ENCODE measurements at places on chromosomes 7 and 10.

DNA sequence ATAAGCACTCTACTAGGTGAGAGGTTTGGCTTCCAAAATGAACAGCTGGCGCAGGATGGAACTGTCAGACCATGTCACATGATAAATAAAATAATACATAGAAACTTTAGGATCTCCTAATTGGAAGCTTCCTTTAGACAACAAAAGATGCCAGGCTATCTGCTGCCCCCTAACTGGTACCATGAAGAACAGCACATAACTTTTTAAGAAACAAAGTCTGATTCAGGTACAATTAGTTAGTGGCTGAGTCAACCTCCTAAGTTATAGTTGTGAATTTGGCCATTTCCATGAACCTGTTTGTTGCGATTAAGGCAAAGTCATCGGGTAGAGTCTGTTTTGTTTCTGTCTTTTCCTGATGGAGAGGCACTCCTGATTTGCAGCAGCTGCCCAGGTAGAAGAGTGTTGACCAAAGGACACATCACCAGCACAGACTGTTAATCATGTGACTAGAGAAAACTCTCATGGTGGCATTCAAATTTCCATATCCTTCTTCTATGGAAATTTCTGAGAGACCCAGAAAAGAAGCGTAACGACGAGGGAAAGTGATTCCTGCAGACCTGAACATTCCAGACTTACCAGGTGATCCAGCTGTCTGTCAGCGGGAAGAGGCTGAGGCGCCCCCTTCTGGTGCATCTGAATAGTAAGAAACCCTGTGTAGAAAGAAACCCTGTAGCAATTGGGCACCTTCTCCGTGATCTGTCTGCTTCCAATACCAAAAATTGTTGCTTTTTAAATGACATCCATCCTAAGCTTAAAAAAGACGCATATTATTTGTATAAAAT is 8.6 kb upstream of the INHBA start:
- no peak for DNase-seq

DNA sequence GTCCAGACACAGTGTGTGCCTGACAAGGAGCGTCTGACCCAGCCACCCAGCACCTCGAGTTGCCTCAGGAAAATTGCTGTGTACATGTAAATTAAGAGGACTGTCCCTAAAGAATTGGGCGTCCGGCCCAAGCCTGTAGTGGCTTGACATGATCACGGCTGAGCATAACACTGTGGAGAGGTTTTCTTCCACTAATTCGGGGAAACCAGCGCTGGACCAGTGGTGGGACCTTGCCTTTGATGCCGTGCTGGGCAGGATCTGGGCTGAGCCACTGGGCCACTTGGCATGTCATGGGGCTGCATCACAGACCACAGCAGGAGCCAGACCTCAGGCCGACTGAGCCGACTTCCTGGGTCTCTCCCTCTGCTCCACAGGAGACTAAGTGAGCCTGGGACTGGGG is 282.5 kb downstream of the GLRX3 start:
- no peak for DNase-seq

DNA sequence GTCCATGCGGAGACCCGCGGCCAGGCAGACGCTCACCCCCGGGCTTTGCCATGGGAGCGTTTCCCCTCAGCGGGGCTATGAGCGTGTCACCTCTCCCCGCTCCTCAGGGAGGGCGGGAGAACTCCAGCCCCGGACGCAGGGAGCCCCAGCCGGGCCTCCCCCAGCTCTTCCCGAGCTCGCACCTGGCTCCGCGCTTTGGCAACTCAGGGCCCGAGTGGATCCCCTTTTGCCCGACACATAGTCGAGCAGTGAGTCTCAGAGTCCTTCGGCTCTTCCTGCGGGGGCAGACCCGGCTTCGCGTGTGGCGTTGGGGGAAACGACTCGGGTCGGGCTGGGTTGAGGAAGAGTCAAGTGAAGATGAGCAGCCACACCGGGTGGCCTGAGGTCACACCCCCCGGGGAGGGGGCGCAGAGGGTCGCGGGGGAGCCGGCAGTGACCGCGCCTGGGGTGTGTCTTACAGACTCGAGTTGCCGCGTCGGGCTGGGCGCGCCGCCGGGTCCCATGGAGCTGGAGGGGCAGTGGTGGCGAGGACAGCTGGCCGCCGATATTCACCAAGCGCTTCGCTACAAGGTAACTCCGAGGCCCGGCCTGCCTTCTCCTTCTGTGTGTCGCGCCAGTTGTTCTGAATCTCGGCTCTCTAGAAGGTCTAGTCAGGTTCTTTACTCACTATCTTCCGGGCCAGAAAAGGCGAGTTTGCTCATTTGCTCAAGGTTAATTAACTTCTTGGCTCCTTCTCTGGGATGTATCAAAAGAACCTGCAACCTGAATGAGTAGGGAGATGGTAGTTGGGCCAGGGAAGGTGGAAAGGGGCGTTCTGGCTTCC is 721 bp downstream of the CCNJ start:
- no peak for DNase-seq

DNA sequence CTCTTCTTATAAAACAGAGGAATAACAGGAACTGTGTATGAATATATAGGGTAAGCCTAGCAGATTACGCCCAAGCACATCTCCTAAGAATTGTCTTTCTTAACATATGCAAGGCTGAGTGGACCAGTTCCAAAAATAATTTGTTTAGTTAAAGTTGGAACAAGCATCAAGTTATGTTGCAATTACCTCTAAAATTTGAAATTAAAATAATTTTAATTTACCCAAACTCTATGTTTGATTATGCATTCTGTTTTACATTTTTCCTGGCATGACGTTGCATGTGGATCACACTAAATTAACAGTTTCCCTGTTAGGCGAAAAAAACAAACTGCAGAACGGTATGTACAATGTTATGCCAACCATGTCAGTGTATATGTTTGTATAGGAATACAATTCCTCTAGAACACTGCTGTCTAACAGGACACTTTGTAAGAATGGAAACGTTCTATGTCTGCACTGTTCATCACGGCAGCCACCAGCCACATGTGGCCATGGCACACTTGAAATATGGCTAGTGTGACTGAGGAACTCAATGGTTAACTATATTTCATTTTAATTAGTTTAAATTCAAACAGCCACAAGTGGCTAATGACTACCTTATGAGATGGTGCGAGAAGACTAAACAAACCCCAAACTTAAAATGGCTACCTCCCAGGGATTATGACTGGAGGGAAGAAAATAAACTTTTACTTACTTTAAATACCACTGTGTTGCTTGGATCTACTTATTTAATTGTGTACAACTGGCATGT is 281.1 kb upstream of the KLF14 start:
- no peak for DNase-seq

DNA sequence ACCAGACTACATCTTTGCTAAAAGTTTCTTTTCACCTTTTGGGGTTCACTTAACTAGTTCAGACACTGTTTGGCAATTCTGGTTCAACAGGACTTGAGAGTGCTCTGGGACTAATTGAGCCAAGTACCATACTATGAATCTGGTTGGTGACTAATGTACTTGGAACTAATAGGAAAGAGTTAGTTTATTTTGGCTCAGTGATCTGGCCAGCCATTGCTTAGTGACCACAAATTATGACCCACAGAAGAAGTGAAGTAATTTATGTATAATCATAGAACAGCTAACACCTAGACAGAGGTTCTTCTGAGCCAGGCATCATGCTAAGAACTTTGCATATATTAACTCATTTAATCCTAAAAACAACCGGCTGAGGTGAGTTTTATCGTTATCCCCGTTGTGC is 126.5 kb upstream of the JCAD start:
- DNase-seq = peak; percentile 80

DNA sequence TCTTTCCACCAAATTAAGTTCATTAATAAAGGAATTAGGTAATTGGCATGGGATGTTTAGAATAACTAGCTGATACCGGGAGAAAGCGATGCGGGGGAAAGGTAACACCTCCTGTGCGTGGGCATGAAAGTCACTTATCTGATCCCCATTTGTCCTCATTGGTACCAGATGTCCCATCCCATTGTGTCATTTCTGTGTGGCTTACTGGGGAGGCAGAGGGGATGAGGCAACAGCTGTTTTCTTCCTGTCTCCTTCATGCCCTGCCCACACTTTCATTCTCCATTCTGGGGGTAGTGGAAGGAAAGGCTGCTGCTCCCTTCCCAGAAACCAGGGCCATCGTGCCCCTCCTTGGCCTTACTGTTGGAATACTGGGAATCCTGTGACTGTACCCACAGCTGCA is 27.1 kb downstream of the EEPD1 start:
- no peak for DNase-seq

DNA sequence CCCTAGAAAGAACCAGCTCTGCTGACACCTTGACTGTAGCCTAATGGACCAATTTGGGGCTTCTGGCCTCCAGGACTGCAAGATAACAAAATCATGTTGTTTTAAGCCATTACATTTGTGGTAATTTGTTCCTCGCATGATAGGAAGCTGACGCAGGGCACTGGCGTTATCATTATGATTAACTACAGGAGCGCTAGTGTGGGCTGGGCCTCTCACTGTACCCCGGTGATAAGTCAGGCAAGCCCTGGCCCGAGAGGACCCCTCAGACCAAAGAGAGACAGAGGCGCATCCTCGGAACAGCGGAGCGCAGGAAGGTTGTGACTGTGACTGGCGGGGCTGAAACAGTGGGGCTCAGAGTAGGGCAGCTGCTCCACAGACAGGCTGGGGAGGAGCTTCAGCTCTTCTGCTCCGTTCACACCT is 150.3 kb upstream of the CHST15 start:
- no peak for DNase-seq

- no peak for DNase-seq
These were observed 546.7 kb upstream of the LRRN3 start for GRCh38 chr7:110544194-110544593.

GRCh38 chr7:66630531-66630930 is 1.9 kb downstream of the KCTD7 start:
- no peak for DNase-seq

DNA sequence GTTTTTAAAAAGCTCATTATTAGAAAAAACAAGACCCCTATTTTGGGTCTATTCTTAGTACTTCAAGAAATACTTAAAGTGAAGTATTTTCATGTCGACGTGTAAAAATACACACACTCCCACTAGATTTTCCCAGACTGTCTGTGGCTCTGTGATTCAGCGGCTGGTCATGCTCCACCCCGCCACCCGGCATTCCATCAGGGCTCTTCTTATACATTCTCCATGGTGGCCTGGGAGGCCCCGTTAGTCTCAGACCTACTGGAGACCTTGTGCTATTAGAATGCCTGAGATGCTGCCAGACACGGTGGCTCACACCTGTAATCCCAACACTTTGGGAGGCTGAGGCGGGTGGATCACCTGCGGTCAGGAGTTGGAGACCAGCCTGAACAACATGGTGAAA is 13.1 kb downstream of the TECPR1 start:
- no peak for DNase-seq

DNA sequence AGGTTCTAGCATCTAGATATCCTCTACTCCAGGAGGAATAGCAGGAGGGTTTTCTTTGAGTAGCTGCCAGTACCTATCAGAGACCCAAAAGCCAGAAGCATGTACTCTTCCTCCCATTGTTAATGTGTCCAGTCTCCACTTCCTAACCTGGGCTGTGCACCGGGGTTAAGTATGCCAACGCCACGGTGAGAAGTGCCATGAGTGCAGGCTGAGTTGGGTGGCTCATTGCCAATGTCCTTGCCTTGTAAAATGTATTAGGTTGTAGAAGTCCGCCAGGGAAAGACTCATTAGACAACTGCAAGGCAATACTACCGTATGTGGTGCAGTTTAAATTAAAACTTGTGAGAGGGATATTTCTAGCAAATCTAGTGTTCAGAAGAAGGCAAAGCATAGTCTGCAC is 55.0 kb upstream of the PRR15 start:
- no peak for DNase-seq

GRCh38 chr10:3261921-3262320 is 89.3 kb upstream of the PITRM1 start:
- DNase-seq = no peak

DNA sequence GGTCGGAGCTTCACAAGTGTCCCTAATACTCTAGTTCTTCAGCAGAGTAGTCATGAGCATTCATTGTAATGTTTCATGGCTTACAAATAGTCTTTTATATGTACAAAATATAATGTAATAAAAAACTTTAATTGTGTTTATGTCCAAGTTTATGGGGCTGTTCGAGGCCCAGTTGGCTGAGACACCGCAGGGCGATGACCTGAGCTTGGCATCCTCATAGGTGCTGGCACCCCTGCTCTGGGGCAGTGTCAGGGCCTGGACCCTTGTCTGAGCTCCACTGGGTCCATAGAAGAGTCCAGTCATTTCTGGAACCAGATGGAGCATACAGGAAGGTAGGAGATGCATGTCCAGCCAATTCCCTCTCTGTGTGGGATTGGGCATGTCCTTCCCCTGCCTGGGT is 12.9 kb upstream of the ZMIZ1 start:
- DNase-seq = no peak

DNA sequence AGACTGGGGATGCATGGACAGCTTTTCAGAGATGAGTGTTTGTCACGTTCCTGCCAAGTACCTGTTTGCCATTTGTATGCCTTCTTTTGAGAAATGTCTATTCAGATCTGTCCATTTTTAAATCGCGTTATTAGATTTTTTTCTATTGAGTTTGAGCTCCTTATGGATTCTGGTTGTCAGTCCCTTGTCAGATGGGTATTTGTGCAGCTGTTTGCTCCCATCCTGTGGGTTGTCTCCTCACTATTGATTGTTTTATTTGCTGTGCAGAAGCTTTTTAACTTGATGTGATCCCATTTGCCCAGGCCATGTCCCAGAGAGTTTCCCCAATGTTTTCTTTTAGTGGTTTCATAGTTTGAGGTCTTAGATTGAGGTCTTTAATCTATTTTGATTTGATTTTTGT is 5.5 kb upstream of the PRKAR1B start:
- no peak for DNase-seq

DNA sequence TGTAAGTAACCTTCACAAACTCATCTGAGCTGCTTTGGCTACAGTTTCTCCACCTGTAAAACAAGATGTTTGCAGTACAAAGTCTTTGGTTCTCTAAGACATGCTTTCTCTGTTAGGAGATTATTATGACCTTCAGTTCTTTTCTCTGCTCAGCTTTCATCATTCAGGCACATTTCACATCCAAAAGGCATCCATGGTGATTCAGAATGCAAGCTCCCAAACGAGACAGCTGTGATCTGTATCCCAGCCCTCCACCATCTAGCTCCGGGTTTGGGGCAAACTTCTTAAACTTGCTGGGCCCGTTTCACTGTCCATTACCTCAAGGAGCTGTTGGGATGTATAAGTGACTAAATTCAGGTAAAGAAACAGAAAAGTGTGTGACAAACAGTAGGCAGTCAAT is 95.8 kb upstream of the COL1A2 start:
- peak; percentile 45 for DNase-seq

GRCh38 chr10:13942035-13942434 is 355.3 kb downstream of the PRPF18 start:
- DNase-seq = no peak

GRCh38 chr10:19651549-19651948 is 164.7 kb upstream of the PLXDC2 start:
- DNase-seq = peak; percentile 88

DNA sequence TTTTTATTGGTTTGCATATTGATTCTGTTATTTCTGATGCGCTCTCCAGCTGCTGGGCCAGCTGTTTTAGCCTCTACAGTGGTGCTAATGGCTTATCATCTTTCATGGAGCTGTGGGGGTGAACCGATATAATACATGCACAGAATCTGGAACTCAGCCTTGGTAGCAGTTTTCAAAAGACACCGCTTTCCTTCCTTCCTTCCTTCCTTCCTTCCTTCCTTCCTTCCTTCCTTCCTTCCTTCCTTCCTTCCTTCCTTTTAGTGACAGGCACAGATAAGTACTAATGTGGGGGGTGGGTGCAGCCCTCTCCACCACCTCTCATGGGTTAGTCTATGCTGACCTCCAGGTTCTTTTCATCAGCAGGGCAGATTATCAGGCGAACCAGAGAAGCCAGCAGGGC is 31.9 kb upstream of the C10orf53 start:
- DNase-seq = no peak

- DNase-seq = no peak
These were observed 6.2 kb downstream of the PLXNA4 start for GRCh38 chr7:132569884-132570614.

GRCh38 chr10:132942101-132943057 is at the start of gene CFAP46:
Gene CFAP46 (minus strand): TSS chr10:132942570. CDS start chr10:132942484, 86 bp downstream.
- no peak for DNase-seq
